GM12891 (cell line): ENCODE measurements at places on chromosomes 13 and 19.
A peak's percentile ranks its signal among the peaks of the same experiment; 100 is the strongest.

DNA sequence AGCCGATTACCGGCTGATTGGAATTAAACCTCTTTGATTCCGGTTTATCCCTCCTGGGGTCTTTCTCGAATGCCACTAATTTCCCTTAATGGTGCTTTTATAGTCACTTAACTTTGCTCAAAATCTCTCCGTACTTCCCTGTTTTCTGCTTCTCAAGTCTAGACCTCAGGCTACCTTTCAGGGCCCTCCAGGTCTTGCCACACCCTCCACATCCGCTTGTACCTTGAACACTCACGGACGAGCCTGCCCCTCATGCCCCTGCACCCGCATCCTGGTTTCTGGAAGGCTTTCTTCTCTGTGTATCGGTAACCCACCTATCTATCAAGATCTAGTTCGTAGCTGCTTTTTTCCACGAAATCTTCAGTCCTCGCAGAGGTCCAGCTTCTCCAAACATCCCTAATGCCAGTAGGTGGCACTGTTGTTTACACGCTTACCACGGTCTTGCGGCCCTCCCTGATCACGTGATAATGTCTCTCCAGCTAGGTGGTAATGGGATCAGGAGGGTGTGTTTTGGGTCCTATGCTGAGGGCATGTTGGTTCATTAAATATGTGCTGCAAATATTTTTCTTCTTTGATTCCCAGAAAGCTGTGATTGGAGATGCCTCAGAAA, 13.8 kb downstream of the ATP12A start:
- peak; percentile 63 for DNase-seq

DNA sequence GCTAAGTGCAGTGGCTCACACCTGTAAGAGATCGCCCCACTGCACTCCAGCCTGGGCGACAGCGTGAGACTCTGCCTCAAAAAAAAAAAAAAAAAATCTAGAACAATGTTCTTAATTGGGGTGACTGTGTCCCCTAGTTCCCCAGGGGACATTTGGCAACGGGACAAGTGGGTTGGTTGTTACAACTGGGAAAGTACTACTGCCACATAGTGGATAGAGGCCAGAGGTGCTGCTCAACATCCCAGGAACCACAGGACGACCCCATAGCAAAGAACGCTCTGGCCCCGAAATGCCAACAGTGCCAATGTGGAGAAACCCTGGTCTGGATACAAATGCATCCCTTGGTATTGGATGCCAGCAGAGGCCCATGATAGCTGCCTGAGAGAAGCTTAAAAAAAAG, 11.8 kb downstream of the NLRP12 start:
- no peak for DNase-seq

DNA sequence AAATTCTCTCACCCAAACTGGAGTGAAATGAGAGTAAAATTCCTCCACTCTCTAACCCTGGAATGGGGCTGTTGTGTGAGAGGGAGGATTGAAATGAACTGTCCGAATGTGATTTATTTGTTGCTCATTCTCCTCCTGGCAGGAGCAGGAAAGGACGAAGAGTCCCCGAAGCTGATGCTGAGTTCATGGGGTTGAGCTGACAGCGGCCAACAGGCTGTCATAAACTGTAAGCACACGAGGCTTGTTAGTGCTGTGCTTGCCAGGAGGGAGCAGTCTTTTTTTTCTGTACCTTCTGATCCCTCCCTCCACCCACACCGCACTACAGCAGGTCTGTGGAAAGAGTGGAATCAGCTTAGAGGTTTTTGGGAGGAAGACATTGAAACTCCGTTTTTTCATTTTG, 33.1 kb upstream of the ZNF331 start:
- DNase-seq = no peak

DNA sequence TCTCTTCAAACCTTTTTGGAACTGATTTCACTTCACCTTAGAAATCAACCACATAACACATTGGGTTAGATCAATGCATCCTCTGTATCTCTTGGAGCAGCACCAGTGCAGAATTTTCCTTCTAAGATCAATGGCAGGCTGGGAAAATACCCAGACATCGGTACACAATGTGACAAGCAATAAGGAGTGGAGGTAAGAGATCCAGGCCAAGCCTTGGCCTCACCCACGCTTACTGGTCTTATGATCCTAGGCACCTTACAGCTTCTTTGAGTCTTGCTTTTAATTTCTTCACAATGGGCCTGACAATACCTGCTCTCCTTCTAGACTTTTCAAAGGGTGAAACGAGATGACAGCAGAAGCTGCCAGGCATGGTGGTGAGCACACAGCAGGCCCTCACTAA, 232.0 kb downstream of the LACC1 start:
- DNase-seq = no peak

GRCh38 chr13:22081430-22081829, 410.6 kb downstream of the FGF9 start:
- no peak for DNase-seq

DNA sequence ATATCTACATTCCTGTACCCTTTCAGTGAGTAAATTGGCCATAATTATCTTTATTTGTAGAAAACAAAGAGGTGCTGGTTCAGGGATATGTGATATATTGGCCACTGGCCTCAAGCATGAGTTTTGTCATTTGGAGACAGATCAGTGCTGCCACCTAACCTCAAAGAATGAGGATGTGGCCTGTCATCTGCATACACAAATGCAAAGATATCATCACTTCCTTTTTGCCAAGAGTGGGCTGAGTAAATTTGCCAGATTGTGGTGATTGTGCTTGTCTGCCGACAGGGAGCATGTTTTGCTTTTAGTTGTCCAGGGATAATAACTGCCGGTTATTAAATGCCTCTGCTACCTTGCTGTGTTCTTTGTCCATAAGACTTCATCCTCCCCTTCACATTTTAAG, 44.2 kb downstream of the WASF3 start:
- no peak for DNase-seq
